Daoy (cell line): ENCODE measurements at places on chromosomes 11 and 22. TPM values are rescaled to one million over a fixed set of nuclear protein-coding genes. Genes with fewer than 3 reads are reported as not detected.

MMP10 gene
- not detected in 2 replicates for total RNA-seq

GRCh38 chr11:73234471-73235181, 16.5 kb downstream of the P2RY2 start:
- DNase-seq: no peak

WNT11 gene
- 1.4 and 4.6 TPM in 2 replicates for total RNA-seq

- no peak for DNase-seq
Measured at GRCh38 chr22:47620391-47620790, 857.9 kb downstream of the TBC1D22A start.

MS4A7 gene
- not detected in 2 replicates for total RNA-seq
